Gastroesophageal sphincter (tissue), 4 donors: ENCODE measurements at places on chromosomes 12 and 14. TPM values are rescaled to one million over a fixed set of nuclear protein-coding genes. Genes with fewer than 3 reads are reported as not detected.

Gene IGFBP6
- total RNA-seq: 1,838 TPM

Gene OVCH1
- 0.57 TPM for total RNA-seq

- ATAC-seq: no peak
Observed at GRCh38 chr12:71664411-71665089, 449 bp downstream of the THAP2 start.

DNA sequence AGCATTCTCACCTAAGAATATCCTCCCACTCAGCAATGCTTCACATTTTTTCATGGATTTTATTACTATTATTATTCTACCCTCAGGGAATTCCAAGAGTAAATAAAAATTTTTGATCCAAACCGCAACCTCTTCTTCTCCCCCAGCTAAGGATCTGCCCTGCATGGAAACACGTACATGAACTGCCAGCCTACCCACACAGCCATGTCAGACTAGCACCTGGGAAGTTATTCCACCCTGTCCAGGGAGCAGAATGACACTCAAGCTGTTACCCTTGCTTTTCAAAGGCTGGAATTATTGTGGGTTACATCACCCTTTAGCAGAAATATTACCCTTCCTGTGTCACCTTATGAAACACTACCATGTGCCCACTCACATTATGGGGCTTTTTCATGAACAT, 227.3 kb upstream of the USP15 start:
- ATAC-seq: no peak

- ATAC-seq: no peak
Observed at GRCh38 chr14:33285902-33286700, 347.4 kb downstream of the NPAS3 start.

DNA sequence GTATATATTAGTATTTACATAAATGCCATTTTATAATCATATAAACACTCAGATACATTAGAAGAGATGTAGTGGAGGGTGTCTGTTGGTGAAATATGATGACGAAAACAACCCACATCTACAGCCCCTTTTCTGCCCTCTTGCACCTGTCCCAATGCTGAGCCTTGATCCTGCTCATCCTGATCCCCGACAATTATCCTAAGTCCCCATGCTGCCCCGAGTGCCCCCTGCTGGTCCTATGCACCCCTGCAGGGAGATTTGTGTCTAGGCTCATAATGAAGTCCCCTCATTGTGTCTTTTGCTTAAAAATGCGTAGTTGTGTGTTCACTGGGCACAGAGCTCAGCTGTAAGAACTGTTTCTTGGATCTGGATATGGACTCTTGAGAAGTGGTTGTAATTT, 554.5 kb downstream of the TMEM121 start:
- ATAC-seq: no peak

- no peak for ATAC-seq
Observed at GRCh38 chr14:32350020-32350419, 20.9 kb downstream of the AKAP6 start.

DNA sequence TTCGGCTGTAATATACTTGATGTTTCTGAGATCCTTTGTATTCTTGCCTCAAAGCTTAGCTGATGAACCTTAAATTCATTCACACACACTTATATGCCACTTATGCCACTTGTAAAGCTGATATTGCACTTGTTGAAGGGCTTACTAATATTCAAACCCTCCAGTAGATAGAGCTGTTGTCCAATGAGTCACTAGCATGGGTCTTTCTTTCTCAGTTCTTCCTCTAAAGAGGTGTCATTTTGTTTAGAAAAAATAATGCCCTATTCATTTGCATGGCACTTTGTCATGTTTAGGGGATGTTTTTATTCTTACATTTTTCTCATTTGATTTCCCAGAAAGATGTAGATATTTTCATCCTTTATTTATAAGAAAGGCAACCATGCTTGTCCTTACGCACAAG, 56.4 kb downstream of the MON2 start:
- no peak for ATAC-seq

- ATAC-seq: peak; percentile 51
Observed at GRCh38 chr12:25959071-25959961, 834 bp downstream of the RASSF8 start.

- no peak for ATAC-seq
Observed at GRCh38 chr12:82740129-82741000, 53.7 kb downstream of the TMTC2 start.

- ATAC-seq: no peak
Observed at GRCh38 chr12:6843118-6843902, 2.6 kb downstream of the GNB3 start.

DNA sequence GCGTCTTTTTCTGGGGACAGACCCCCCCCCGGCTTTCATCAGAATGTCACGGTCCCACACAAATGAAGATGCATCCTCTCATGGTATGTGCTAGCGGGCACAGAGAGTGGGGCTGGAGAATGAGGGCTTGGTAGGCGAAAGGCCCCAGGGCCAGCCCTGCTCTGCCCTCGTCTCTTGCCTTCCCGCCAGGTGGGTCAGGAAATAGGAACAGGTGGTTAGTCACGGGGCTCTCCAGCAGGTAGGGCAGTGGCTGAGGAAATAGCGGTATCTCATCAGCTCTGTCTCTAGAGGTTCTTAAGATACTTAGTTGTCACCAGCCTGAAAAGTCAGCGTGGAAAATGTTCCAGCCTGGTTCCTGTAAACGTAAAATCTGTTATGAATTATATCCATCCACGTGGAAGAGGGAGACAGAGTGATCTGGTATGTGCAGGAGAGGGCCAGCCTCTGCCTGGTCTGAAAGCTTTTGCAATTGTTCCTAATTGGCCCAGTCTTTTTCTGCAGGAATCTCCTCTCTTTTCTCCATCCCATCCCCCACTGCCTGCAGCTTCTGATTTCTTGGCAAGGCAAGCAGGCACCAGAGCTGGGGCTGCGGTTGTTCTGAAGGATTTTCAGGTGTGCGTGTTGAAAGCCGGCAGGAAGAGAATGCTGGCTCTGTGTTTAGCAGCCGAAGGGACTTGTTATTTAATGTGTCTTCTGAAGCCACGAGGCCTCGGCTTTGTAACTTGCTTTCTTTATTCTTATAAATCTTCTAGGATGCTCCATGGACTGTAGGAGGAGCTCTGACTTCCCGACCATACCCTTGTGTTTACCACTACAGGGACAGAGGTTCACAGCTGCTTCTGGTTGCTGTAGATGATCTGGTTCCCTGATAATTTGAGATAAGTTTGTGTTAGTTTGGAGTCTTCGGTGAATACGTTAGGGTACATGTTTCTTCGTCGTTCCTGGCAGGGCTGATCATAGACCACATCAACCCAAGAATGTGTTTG, 131.1 kb downstream of the CACNA1C start:
- peak; percentile 56 for ATAC-seq

DNA sequence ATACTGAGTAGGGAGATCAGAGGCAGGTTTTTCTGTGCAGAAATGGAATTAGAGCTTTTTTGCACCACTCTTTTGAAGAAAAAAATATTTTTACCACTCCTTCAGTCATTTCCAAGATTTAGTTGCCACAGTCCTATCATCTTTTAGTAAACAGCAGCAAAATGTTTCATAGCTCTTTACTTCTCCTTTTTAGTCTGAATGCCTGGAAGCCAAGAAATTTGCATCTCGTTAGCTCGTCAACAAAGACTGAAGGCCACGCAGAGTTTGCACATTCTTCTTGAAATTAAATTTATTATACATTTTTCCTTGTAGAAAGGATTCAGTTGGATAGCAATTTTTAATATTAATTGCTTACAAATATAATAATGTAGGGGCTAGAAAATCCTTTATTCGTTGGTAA, 544.5 kb upstream of the ATP2B1 start:
- ATAC-seq: no peak

- ATAC-seq: peak; percentile 81
Observed at GRCh38 chr12:41286426-41286825, 98.3 kb downstream of the PDZRN4 start.

GRCh38 chr14:74671789-74672188, 41.1 kb downstream of the AREL1 start:
- ATAC-seq: peak; percentile 69

- ATAC-seq: no peak
Observed at GRCh38 chr12:91093341-91093740, 18.0 kb downstream of the LUM start.

GRCh38 chr12:125210104-125210755, 145.0 kb downstream of the AACS start:
- no peak for ATAC-seq

DNA sequence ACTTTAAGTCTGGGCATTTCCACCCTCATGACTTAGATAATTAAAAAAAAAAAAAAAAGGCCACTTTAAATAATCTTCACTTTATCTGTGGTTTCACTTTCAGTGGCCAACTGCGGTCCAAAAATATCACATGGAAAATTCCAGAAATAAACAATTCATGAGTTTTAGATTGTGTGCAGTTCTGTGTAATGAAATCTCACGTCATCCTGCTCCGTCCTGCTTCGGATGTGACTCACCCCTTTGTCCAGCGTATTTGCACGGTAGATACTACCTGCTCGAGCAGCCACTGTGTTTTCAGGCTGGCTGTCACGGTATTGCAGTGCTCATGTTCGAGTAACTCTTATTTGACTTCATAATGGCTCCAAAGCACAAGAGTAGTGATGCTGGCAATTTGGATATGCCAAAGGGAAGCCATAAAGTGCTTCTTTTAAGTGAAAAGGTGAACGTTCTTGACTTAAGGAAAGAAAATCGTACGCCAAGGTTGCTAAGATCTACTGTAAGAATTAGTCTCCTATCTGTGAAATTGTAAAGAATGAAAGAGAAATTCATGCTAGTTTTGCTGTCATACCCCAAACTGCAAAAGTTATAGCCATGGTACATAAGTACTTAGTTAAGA, 2.4 kb downstream of the E2F7 start:
- ATAC-seq: no peak
